Activated CD4-positive, alpha-beta T cell treated with anti-CD3 and anti-CD28 coated beads, Interleukin-2, amount 10 ng/mL, durations not matched to agents 24 days and 14 days (primary cell): ENCODE measurements at places on chromosomes 11 and 22. TPM values are rescaled to one million over a fixed set of nuclear protein-coding genes. Genes with fewer than 3 reads are reported as not detected.

Gene IFITM10
- total RNA-seq, result 0.12 and 0.14 TPM in 2 replicates

DNA sequence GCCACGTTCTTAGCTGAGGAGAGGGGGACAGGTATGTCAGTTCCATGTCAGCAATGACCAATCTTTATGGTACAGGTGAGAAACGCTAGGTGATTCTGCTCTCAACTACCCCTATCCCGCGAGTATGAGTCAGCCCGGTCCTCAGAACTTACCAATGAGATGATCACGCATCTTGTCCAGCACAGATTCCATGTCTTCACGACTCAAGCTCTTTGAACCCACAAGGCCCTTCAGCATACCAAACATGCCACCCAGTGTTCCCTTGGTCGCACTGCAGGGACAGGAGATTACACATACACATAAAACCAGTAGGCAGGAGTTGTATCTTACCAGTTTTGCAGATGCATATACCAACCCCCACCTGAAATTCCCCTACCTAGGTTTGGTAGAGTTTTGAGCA lies 2.9 kb downstream of the SRPRA start:
- H3K4me3 ChIP-seq, result no peak overlapping the region
- H3K27ac ChIP-seq, result no peak overlapping the region
- H3K36me3 ChIP-seq, result peaks cover 60% of the 10 kb centered on the region

- no peaks in the 10 kb centered on the region for H3K27me3 ChIP-seq
- H3K4me3 ChIP-seq, result no peak overlapping the region
These were observed 54.3 kb downstream of the PISD start for GRCh38 chr22:31607696-31608095.

- no peak overlapping the region for H3K27ac ChIP-seq
- no peaks in the 10 kb centered on the region for H3K4me1 ChIP-seq
- H3K36me3 ChIP-seq, result no peaks in the 10 kb centered on the region
- DNase-seq, result no peak
- H3K4me3 ChIP-seq, result no peak overlapping the region
These were observed 1.5 kb downstream of the TUB start for GRCh38 chr11:8082391-8083087.

GRCh38 chr22:26401726-26402125 lies 27.3 kb upstream of the ASPHD2 start:
- no peak for DNase-seq
- H3K27me3 ChIP-seq, result peaks cover 7% of the 10 kb centered on the region
